ENCODE measurements at places on chromosomes 16 and 17.

GRCh38 chr16:56493815-56494214 is 26.0 kb downstream of the BBS2 start:
- no peak for DNase-seq

- DNase-seq: no peak
Measured at GRCh38 chr17:1367351-1367745, 32.7 kb downstream of the YWHAE start.

- no peak for DNase-seq
Measured at GRCh38 chr17:72206376-72206775, 85.6 kb downstream of the SOX9 start.

- DNase-seq: no peak
Measured at GRCh38 chr17:68511254-68511670, 968 bp upstream of the PRKAR1A start.

GRCh38 chr16:11319529-11320146 is 25.6 kb upstream of the RMI2 start:
- DNase-seq: no peak

DNA sequence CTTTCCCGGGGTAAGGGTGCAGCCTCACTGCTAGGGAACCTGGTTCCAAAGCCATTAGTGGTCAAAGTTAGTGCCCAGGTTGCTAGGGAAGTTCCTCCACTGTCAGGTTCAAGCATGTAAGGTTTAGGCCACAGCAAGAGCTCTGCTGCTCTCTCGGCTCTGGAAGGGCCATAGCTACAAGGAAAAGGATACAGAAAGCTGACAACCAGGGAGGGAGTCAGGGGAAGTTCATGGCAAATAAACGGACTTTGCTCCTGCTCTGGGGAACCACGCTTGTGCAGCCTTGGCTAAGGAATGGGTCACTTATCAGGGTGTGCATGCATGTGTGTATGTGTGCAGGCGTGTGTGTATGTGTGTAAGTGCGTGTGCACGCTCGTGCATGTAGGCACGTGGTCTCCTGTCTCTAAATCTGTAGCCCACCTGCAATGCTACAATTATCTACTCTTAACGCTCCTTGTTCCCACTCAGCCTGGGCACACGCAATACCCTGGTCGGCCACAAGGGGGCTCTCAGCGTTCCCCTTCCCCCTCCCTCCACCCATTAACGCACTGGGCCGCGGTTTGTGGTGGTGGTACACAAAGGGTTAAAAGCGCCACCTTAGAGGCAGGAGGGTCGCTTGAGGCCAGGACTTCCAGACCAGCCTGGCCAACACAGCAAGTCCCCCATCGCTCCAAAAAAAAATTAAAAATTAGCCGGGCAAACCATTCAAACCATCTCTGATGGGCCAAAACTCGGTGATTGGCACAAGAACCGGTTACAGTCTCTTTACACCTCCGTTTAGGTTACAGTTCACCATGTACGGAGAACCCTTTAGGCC is 48.4 kb upstream of the KDM8 start:
- peak; percentile 10 for DNase-seq

DNA sequence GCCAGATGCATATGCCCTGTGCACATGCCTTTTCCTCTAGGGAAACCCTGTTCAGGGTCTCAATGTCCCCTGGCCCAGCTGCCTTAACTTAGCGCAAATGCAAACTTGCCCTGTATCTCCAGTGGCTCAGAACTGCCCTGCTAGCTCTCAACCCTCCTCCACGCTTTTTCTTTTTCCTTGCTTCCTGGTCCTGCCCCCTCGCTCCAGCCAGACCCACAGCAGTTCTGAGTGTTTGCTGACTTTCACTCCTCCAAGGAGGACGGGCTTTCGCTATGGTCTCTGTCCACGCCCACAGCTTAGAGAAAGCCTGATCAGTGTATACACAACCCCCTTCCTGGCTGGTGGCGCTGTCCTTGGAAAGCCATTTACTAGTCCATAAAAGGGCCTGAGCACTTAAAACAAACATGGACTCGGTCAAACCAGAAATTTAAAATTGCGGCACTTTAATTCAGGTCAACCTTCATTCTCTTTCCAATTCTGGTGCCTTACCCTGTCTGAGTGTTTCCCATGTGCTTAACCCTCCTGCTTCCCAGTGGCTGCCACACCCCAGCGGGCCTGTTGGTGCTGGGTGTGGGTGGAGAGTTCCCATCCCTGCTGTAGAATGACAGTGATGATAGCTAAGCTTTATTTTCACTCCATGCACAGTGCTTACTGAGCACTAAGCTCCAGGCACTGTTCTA is 15.6 kb upstream of the TMEM98 start:
- no peak for DNase-seq

- no peak for DNase-seq
Measured at GRCh38 chr17:17073581-17074403, 31.5 kb downstream of the MPRIP start.

GRCh38 chr16:61246592-61246991 is 789.6 kb downstream of the CDH8 start:
- no peak for DNase-seq

GRCh38 chr17:75689441-75689873 is 22.3 kb downstream of the SAP30BP start:
- peak; percentile 99 for DNase-seq

- DNase-seq: peak; percentile 55
Measured at GRCh38 chr17:44779211-44780025, 20.6 kb downstream of the ADAM11 start.

DNA sequence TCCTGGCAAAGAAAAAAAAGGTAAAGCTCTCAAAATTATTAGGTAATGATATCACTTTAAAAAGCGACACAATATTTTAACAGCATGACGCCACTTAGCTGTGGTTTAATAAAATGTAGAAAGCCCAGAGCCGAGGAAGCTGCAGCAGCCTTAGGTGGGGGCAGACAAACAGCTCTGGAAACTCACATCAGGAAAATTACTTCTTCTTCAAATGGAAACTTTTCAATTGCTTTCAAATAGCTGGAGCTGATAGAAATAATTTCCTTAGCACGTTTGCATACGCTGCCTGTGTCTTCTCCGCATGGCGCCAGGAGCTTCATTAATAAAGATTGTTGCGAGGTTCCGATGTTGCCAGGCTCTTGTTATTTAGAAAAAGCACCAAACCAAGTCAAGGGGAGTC is 835.3 kb upstream of the EEF2KMT start:
- no peak for DNase-seq

DNA sequence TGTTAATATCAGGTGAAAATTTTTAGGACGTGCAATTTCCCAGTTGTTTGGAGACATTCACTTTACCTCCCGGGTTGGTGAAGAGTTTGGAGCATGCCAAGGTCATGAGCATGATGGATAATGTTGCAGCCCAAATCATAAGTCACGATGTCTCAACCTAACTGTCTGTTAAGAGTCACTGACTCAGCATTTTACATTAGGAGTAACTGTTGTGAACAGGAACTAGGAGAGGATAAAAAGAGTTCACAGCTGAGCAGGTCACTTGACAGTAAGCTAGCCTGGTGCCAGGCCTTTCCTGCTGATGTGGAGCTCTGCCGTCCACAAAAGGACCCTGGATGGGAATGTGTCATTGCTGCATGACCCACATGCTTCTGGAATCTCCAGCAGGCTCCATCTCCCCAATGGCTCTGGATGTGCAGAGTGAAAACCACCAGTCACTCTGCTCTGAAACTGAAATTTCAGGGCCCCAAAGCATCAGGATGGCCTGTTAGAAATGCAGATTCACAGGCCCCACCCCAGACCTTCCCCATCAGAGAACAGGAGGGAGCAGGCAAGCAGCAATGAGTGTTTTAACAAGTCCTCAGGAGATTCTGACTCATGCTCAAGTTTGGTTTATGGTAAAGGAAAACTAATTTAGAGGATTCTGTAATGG is 371.6 kb upstream of the MAF start:
- no peak for DNase-seq

GRCh38 chr17:8602679-8603078 is 27.8 kb downstream of the MYH10 start:
- no peak for DNase-seq

GRCh38 chr16:1357906-1358566 is 6.3 kb downstream of the GNPTG start:
- no peak for DNase-seq

- DNase-seq: no peak
Measured at GRCh38 chr17:68334393-68334792, 43.1 kb downstream of the ARSG start.

- DNase-seq: peak; percentile 19
Measured at GRCh38 chr16:28107232-28107631, 43.7 kb upstream of the GSG1L start.

DNA sequence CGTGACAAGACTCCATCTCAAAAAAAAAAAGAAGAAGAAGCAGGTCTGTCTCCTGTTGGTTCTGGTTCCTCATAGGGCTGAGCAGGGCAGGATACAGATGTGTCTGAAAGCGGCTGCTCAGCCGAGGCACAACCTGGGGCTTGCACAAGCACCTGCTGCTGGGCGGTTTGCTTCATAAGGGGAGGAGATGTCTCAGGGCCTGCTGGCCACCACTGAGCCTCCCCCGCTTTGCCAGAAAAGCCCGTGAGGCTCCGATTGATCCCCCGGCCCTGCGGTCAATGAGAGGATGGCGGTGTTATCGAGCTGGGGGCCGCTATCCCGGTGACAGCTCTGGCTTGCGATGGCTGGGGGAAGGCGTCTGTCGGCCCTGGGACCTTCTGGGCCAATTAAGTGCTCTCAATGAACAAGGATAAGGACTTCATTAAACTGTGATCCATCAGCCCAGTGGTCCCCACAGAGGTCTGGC is 162.0 kb downstream of the SDK2 start:
- no peak for DNase-seq

GRCh38 chr16:14965328-14965727 is 9.5 kb upstream of the PDXDC1 start:
- DNase-seq: no peak

DNA sequence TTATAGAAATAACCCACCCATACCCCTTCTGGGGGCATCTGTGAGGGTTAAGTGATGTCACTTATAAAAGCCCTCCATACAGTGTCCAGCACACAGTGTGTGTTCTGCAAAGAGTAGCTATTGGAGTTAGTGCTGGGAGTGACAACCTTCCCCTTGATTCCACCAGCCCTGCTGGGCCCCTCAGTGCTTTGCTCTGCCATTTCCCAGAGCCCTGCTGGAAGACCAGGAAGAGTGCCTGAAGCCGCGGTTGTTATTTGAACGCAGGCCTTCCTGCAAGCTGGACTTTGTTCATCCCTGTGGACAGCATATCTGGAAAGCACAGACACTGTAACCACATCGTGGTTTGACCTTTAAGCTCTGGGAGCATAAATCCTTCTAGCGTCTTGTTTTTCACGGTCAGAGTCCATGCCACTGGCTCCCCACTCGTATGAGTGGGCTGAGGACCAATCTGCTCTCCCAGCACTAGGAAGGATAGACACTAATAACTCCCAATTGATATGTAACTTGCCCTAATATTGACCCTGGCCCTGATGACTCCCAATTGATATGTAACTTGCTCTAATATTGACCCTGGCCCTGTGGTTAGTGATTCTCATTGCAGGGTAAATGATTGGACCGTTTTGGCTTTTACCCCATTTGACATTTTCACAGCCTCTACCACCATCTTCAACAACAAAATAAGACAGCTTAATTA is 297.1 kb upstream of the MAF start:
- DNase-seq: no peak

GRCh38 chr16:63539276-63539675 is 1503.0 kb upstream of the CDH8 start:
- DNase-seq: no peak

GRCh38 chr17:58249270-58250133 is 11.1 kb downstream of the LPO start:
- no peak for DNase-seq

- DNase-seq: no peak
Measured at GRCh38 chr16:79554912-79555311, 45.6 kb downstream of the MAF start.

DNA sequence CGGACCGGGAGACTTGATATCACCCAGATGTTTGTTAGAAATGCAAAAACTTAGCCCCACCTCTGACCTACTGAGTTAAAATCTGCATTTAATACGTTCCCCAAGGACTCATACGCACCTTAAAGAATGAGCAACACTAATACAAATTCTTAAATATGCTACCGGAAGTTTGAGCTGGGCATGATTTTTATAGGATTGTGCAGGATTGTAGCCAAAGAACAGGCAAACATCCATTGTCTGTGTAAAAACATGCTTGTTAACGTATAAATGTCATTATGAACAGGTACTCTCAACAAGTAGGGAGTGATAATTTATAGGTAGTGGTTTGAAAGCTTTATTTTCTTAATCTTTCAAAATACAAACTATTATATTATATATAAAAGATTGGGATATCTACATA is 22.3 kb upstream of the COX10 start:
- no peak for DNase-seq

GRCh38 chr17:79066963-79067362 is 7.7 kb upstream of the ENGASE start:
- no peak for DNase-seq

- no peak for DNase-seq
Measured at GRCh38 chr16:89417352-89417751, 73.0 kb downstream of the ANKRD11 start.

DNA sequence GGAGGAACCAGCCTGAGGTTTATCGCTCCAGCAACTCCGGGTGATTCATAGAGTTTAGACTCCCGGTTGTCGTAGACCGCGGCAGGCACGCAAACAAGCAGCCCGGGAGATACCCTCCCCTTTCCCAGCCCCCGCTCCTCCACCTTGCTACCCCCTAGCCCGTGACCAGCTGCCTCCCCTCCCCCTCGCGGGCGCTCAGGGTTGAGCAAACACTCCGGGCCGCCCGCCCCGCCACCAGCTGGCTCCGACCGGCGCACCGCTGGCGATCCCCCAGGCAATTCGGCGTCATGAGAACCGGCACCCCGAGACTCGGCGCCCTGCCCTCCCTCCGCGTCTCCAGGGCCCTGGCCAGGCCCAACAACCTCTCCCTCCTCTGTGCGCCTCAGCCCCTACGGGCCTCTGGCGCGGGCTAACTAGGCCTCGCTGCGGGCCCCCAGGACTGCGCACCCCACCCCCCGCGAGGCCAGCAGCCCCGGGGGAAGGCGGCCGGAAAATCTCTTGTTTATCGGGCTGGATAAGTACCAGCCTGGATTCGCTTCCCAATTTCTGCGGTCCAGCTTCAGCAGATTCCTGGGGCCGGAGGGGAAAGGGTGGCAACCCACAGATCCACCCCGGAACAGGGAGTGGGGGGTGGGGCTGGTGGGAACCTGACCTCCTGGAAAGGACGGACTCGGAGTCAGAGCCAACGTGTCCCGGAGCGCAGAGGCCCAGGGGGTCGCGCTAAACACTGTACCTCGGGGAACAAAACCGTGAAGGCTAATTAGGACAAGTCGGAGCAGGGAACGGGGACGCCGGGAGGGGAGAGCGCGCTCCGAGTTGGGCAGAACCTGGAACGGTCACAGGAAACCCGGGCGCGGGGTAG is 951 bp upstream of the GPRC5C start:
- peak; percentile 50 for DNase-seq

GRCh38 chr16:10992797-10993196 is 48.4 kb downstream of the CLEC16A start:
- peak; percentile 65 for DNase-seq

GRCh38 chr17:48517478-48517877 is 13.3 kb downstream of the HOXB1 start:
- no peak for DNase-seq

- DNase-seq: no peak
Measured at GRCh38 chr16:47829850-47830600, 325.8 kb downstream of the ABCC12 start.

Data from foreskin keratinocyte (primary cell).